Progenitor cell of endocrine pancreas (in vitro differentiated cells): ENCODE measurements at places on chromosomes 6 and 20. TPM values are rescaled to one million over a fixed set of nuclear protein-coding genes. Genes with fewer than 3 reads are reported as not detected.

Gene TREM2
- not detected in 2 replicates for total RNA-seq

DNA sequence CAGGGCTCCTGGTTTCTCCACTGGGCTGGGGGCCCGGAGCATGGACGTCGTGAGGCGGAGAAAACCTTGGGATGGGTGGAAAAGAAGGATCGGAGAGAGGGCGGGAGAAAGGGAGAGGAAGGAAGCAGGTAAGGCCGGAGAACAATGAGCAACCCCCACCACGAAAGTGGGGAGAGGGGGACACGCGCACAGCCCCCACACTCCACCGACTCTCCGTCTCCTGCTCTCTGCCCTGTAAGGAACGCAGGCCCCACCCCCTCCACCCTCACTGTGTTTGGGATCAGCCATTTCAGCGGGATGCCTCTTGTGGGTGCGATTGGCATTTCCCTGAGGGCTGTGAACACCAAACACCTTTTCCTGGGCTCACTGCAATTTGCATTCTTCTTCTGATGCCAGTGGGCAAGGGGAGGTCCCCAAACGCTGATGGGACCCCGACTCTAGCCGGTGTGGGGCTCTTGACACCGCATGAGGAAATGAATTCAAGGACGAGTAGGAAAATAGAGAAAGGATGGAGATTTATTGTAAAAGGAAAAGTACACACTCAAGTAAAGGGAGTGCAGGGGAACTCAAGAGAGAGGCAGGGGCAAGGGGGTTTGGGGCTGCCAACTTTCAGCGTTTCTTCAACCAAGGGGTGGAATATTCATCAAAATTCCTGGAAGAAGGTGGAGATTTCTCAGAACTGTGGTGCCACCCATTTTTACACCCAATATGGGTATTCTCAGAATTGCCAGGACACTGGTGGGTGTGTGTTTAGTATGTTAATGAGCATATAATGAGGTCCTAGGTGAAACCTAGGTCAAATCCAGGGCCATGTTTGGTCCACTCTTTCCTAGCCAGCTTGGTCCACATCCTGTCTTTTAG, 13.1 kb upstream of the RAET1L start:
- DNase-seq: no peak

Gene CGAS
- total RNA-seq: 0.24 and 0.31 TPM in 2 replicates

DNA sequence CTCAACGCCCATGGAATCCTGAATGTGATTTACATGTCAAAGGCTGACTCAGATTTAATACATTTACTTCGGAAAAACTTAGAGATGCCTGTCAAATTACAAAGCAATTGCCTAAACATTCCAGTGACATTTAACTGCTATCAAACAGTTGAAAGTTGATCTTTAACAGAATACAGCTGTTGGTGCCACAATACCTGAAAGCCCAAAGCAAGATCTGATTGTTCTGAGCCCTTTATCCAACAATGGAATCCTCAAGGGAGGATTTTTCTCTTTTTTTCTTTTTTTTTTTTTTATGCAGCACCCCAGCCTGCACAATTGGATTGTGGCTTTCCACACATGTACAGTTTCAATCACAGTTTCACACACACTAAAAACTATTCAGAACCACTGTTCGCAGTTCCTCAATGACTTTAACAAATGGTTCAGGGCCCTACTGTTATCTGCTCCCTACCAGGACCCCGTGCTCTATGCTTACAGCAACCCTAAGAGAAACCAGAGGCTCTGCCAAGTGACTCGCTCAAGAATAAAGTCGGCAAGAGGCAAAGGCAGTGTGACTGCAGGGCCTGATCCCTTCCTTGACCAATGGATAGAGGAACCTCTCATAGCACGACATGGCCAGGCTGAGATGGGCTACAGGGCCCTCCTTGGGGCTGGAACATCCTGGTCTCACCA, 33.3 kb downstream of the EPB41L2 start:
- DNase-seq: no peak

GRCh38 chr6:53501432-53501831, 43.5 kb downstream of the GCLC start:
- no peak for DNase-seq

DNA sequence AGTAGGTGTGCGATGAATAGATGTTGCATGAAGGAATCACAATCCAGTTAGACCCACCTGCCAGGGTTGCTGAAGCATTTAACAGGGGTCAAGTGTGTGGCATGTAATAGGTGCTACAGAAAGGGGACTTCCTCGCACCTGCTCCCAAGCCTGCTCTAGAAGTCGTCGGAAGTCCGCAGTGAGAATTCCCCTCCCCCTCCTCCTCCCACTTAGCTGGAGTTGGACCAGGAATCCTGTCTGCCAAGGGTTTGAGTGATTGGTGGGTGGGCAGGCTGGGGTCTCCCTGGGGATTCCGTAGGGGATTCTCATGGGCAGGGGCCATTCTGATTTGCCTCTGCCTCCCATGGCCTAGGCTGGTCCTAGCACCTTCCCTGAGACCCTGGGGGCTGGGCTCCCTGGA, 10.3 kb downstream of the SCRT2 start:
- DNase-seq: no peak

DNA sequence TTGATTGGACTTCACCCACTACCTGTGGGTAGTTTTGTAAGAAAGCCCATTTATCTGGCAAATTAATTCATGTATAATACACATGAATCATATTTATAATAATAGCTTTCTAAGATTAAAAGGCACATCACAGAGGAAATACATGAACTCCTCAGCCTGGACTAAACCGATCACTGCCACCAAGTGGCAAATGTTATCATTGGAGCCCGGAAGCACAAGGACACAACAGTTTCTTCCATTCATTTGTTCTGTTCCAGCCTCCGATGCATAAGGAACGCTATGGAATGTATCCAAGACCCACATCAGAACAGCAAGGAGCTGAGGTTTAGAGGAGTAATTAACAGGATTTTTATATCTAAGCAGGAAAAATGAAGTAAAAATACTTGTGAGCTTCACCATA, 13.9 kb upstream of the IPCEF1 start:
- DNase-seq: no peak

Gene KCNK16
- total RNA-seq: 32.9 and 35.2 TPM in 2 replicates

DNA sequence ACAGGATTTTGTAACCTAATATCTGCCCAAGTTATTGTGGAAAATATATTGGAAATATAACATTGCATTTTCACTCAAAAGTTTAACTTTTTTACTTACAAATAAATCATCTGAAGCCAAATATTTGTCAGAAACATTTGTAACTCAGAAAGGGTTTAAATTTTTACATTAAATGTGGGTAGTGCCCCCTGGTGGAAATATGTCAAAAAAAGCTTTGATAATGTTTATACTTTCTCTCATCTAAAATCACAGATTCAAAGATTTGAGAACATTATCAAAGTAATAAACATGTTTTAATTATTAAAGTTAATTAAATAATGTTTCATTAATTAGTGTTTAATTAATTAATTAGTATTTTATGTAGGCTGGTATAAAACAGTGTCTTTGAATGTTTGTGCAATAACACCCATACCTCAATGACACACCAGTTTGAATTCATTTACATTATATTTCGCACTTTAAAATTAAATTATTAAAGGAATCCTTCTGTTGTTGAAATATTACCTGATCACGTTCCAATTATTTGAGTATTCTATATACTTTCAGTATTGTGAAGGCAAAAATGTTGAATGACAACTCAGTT, 320.1 kb upstream of the FKBP1C start:
- no peak for DNase-seq

Gene DSP
- total RNA-seq: 365 and 366 TPM in 2 replicates

DNA sequence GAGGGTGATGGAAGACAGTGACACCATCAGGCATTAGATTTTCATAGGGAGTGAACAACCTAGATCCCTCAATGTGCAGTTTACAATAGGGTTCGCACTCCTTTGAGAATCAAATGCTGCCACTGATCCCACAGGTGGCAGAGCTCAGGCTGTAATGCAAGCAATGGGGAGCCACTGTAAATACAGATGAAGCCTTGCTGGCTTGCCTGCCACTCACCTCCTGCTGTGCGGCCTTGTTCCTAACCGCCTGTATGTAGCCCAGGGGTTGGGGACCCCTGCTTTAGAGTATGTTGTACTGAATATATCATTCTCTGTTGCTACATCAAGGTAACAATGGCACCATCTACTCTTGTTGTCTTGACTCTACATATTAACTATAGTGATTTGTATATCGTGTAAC, 37.1 kb downstream of the TPD52L1 start:
- no peak for DNase-seq

- no peak for DNase-seq
Measured at GRCh38 chr6:116016846-116017545, 43.7 kb downstream of the FRK start.
